ENCODE measurements at places on chromosomes 5 and 9. TPM values are rescaled to one million over a fixed set of nuclear protein-coding genes. Genes with fewer than 3 reads are reported as not detected.

GRCh38 chr9:114516913-114517312, 11.6 kb upstream of the WHRN start:
- DNase-seq: no peak

DNA sequence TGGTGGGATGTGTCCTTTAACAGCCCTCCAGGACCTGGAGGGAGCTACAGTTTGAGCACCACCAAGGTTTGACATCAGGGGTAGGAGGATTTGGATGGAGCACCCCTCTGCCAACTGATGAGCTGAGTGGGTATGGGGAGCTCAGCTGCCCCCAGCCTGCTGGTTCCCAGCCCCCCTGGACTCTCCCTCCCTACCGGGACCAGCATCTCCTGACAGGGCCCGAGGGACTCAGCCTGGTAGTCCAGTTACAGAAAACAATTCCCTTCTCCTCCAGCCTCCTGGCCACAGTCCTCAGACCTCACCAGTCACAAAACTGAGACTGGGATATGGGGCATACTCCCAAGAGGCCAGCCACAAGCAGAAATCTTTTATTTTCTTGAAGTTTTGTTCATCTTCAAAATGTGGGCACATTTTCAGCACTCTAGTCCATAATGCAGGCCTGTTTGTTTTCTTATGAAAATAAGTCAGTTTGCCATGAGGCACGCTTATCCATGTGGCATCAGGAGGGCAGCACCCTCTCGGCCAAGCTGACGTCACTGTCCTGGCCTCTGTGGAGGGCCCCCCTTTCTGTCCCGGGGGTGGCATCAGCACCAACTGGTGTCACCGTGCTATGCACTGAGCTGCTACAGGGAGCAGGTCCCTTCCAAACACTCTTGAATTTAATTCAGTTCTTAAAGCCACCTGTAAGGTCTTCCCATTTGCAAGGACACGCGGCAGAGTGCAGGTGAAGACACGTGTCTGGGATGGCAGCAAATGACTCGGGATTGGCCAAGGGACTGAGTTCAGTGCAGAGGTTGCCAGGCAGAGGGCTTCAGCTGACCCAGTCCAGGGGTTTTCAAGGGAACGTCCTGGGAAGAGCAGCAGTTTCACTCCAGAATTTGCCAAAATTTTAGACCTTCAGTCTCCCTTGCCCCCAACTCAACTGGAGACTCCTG, 187.6 kb downstream of the GADD45G start:
- DNase-seq: no peak

GRCh38 chr5:78638423-78638822, 10.1 kb downstream of the LHFPL2 start:
- no peak for DNase-seq

- DNase-seq: no peak
Observed at GRCh38 chr9:119967867-119968535, 598.8 kb upstream of the BRINP1 start.

Gene GRXCR2
- not detected for total RNA-seq

Gene ANKRD33B
- 6.9 TPM for total RNA-seq

GRCh38 chr9:86669422-86669821, 277.9 kb downstream of the GAS1 start:
- DNase-seq: no peak

DNA sequence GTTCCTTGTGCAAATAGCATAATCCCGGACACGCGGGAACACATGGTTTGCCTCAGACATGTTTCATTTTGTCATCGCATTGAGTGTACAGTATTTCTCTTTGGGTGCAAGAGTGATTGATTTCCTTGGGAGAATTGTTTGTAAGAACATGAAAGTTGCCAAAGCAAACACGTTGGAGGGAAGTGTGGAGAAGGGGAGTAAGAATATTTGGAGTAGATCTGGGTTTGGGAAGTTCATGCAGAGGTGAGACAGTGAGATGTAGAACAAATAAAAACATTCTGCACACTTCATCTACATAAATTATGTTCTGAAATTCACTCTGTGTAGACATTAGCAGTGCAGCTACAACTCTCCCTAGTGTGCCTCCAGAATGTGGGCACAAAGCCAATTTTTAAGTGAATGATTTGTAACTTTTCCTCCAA, 24.0 kb downstream of the FOXD1 start:
- DNase-seq: no peak

DNA sequence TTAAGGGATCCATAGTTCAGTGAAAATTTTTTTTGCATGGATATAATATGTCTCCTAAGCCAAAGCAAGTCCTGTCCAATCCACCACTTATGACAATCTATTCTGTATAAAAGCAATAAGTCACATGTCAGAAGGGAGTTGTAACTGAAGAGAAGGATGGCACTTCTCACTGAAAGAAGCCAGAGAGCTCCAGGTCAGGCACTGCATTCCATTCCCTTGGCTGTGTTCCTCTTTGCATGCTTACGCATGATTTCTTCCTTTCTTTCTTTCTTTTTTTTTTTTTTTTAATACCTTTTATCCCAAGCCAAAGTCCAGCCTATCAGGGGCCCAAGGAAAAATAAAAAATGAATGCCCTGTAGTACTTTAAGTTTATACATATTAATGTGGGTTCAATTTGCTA, 39.8 kb downstream of the MAMDC2 start:
- DNase-seq: no peak

Gene GALNT12
- total RNA-seq: 18.0 TPM

Gene RLN2
- total RNA-seq: 3.6 TPM

DNA sequence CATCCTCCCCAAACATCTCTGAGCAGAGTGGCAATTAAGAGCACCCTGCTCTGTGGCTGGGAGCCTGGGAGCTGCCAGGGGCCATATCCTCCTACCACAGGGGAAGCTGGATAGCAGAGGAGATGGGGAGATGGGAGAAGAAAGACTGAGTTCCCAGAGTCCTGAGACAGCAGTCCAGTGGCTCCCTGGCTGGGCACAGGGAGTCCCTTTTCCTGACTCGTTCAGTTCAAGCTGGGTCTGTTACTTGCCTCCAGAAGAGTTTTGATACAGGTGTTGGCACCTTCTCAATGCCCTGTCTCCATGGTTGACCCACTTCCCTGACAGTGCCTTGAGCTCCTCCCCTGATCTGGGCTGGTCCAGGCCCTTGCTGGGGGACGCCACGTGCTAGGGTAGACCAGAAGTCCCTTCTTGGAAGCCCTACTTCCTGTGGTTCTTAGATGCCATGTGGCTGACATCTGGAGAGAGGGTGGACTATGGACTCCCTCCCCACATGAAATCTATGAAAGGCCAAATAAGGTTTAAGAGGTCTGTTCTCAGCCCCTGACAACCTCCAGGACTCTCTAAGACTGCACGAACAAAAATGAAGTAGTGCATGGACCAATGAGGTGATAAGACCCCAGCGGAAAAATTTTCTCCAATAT, 166.2 kb downstream of the AUH start:
- DNase-seq: no peak

Gene ASPN
- not detected for total RNA-seq

Gene SLC2A6
- 18.7 TPM for total RNA-seq

DNA sequence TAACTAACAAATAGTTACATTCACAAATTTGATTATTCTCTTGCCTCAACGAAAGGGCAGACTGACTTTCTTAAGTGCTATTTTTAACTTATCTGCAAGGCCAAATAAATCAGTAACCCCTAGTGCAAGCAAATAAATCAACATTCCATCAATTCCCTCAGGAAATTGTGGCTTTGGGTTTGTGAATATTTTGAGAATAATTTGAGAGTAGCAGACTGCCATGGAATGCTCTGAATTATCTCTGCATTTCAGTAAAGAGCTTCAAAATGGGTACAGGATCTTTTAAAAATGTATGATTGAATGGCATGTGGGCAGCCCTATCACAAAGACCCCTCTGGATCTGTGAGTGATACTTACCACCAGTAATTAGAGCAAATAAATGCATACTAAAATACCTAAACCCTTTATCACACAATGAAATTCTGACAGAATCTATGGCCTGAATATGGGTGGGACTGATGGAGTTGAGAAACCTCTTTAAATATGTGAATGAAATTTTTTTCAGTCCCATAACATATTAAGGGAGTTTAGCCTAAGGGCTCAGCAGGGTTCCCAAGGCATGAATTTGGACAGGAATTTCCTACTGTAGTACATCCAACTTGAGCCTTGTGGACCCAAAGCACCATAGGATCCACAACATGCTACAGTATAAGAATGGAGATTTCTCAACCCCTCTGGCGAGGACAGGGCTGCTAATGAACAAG, 92.5 kb upstream of the ITGA2 start:
- no peak for DNase-seq

DNA sequence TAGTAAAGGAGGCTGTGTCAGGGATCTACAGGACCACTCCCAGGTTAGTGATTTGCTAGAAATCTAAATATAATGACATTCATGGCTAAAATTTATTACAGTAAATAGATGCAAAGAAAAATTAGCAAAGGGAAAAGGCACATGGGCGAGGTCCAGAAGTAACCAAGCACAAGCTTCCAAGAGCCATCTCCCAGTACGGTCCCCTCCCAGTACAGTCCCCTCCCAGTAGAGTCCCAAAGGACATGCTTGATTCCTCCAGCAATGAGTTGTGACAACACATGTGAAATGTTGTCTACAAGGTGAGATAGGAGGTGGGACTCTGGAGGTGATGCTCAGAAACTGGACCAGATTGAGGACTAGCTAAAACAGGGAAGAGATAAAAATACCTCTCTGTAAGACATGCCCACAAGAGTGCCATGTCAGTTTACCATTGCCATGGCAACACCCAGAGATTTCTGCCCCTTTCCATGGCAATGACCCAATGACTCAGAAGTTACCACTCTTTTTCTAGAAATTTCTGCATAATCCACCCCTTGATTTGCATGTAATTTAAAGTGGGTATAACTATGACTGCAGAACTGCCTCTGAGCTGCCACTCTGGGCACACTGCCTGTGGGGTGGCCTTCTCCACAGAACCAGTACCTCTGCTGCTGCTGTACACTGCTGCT, 27.9 kb upstream of the CEMIP2 start:
- DNase-seq: no peak

DNA sequence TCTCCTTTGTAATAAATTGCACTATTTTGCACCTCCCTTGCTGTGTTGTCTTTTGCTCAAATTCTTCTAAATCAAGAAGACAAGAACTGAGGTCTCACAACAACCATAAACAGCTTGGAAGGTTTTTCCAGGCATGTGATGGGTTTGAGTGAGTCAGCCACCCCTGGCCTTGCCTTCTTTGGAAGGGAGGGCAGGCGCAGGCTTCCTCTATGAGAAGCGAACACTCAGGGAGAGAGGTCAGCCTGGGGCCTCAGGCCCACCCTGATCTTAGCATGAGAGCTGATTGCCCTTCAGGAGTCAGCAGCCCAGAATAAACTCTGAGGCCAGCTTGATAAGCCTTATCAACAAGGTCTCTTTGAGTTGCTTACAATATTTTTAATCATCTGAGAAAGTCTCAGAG, 31.6 kb downstream of the S1PR3 start:
- DNase-seq: no peak

Gene PRLR
- 2.5 TPM for total RNA-seq

GRCh38 chr5:52799358-52799982, 11.8 kb downstream of the ITGA1 start:
- DNase-seq: peak; percentile 66

DNA sequence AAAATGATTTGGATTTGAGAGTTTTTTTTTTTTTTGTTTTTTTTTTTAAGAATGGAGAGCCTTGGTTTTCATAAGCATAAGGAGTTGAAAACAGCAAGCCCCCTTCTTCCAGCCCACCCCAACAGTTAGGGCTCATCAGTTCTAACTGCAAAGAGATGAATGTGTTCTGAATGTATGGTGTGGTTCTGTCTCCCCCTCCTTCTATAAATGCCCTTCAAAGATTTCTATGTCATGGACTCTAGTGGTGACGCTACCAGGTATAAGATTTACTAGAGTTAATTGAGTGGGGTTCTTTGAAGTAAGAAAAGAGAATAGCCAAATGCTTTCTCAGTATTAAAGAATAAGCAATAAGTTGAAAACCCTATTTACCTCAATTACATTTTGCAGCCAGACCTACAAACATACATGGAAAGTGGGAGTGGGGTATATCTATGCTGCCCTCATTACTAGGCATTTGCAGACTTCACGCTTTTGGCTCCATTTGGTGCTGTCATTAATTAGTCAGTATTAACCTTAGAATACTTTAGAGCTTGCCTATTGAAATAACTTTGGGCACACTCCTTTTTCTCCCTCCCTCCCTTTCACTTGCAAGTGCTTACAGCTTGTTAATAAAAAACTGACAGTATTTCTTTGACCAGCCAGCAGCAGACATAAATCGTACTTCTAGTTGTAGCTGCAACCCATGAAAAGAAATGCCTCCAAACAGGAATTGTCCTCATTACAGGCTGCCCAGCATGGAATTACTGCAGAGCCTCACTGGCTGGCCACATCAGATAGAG, 667.2 kb upstream of the ZNF608 start:
- DNase-seq: no peak

GRCh38 chr5:57791875-57792274, 309.3 kb upstream of the ACTBL2 start:
- DNase-seq: no peak

- no peak for DNase-seq
Observed at GRCh38 chr5:103218164-103218563, 40.4 kb upstream of the MACIR start.

Gene FAF2
- 44.4 TPM for total RNA-seq

- no peak for DNase-seq
Observed at GRCh38 chr5:6914347-6914746, 201.1 kb downstream of the TENT4A start.

Gene PRSS3
- not detected for total RNA-seq

DNA sequence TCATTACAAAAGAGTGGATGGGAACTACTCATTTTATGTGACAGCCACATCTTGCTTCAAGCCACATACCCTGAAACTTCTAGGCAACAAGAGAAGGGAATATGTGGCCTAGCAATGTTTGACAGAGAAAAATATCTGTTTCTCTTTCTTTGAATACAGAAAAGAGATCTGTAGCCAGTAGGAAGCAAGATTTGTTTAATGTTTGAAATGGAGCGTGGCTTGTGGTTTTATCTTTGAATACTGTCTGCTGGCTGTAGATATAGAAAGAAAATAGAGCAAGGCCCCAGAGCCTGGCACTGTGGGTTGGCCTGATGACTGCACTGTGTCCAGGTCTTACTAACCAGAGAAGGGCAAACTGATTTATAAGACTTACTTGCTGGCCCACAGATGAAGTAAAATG, 133.8 kb downstream of the ARHGEF28 start:
- DNase-seq: no peak

DNA sequence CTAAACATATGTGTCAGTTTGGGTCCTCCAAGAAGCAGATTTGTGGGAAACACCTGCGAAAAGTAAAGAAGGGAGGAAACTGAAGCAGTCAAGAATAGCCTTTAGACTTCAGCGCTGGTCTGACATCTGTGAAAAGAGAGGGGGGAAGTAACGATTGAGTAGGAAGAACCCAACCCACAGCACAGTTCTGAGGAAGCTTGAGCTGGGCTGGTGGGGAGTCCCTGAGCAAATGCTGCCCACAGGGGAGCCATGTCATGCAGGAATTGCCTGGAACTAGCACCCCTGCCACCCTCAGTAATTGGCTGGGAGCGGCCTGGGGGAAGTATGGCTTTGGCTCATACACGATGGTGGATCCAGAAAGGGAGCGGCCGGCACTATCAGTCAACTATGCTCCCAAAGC, 20.6 kb downstream of the FAM240B start:
- no peak for DNase-seq
